ENCODE measurements at places on chromosomes 3 and 15.

DNA sequence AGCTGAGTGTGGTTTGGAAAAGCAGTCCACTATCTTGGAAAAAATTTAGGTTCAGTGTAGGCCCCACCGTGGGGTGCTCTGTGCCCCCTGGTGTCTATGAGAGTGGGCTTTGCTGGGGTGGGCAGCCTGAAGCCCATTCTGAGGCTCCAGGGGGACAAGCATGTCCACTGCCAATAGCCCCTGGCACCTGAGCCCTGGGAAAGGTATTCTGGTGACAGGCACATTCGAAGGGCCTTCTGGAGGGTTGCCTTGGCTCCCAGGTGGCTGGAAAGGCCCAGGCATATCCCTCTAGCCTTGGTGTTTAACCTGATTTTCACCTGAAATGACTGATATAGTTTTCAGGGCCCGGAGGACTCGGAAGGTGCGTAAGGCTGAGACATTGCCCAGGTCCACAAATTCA is 36.1 kb downstream of the SCN5A start:
- no peak for DNase-seq

DNA sequence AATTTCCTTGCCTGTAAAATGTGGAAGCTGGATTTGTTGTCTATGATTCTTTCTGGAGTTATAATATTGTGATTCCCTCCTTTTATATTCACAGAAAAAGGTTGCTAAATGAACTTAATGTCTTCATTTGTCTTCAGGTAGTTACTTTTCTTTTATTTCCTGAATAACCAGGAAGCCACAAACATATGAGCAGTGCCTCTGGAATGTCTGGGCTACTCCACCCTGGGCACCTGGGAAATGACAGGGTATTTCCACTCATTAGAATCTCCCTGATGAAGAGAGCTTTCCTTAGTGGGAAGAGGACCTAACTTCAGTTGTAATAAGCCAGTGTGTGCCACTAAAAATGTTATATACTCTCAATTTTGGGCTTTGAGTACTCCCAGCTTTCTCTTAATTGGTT is 3.8 kb upstream of the SLMAP start:
- DNase-seq: no peak

GRCh38 chr3:155218462-155218861 is 75.0 kb downstream of the STRIT1 start:
- no peak for DNase-seq

- no peak for DNase-seq
Measured at GRCh38 chr3:189340680-189341460, 169.1 kb downstream of the TPRG1 start.

GRCh38 chr3:33159234-33159633 is 45.4 kb downstream of the CRTAP start:
- no peak for DNase-seq

- no peak for DNase-seq
Measured at GRCh38 chr3:194386066-194386465, 13.0 kb downstream of the GP5 start.

GRCh38 chr3:120559242-120560061 is 36.7 kb upstream of the NDUFB4 start:
- peak; percentile 77 for DNase-seq

- no peak for DNase-seq
Measured at GRCh38 chr3:175932586-175932985, 1073.5 kb downstream of the NAALADL2 start.

DNA sequence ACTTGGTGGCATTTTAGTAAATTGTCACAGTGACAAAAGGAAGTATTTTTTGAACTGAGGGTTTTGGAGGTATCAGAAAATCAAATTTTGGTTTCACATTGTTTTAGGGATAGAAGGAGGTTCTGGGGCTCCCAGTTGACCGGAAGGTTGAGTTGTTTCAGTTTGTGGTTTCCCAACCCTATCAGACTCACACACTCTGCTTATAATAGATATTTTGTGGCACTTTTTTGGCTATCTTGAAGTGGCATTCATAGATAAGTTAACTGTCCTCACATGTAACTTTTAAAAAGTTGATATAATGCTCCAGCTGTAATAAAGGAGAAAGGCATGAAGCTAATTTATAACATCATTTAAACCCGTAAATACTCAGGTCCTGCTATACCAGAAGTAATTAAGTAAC is 12.8 kb downstream of the ARMC8 start:
- no peak for DNase-seq

DNA sequence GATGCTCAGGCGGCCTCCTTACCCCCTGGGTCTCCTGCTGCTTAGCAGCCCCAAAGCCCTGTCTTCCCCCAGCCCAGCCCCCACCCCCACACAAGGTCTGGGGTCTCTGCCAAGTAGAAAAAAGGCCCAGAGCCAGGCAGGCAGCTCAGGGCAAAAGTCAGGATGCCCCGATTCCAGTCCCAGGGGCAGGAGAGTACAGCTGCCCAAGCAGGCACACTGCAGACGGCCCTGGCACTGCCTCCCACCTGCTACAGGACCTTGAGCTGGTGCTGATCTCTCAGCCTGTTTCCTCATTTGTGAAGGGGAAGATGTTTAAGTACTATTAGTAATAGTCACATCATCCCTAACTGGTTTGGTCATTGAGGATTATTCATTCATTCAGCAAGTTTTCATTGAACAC is 12.6 kb downstream of the TMEM43 start:
- no peak for DNase-seq

DNA sequence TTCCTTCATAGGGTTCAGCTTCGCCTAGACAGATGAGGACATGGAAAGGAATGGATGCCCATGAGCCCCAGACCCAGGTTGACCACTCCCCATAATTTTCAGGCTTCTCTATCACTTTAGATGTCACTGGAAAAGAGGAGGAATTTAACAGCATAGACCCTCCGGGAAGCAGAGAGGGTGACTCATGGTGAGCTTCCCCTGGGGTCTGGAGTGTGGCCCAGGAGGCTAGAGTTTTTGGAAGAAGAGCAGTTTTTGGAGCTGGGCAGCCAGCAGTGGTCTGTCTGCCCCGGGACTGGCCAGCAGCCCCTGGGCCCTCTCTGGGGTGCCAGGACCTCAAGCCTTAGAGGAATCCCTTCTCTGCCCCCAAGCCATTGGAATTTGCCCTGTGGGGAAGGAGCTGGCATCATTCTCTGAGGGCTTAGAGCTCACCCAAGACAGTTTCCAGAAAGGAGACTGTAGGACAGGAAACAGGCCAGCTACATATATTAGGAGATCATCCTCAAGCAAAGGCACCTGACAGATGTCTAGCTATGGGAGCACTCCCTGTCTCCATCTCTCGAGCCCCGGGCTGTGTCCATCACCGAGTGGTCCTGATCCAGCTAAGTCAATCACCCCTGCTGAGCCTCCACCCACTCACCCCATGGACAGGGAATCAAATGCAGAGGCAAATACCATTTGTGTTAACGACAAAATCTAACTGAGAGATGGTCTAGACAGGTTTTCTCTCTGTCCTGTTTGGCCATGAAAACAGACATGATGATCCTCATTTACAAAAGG is 67.3 kb downstream of the MEGF11 start:
- no peak for DNase-seq

GRCh38 chr15:33729653-33730052 is 238.6 kb upstream of the CHRM5 start:
- DNase-seq: no peak

DNA sequence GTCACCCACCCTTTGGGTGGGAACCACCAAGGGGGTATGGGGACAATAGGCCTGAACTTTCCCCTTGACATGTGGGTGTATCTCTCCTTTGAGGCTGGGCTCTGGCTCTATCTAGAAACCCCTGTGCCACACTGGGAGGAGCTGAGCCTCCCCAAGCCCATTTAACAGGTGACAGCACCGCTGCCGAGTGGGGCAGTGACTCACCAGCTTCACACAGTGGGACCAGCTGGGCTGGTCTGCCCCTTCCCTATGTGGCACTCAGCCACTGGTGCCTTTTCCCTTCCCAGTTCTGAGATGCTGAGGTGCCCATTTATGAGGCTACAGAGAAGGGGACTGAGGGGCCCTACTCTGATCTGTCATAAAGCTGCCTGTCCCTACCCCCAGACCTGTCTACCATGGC is 5.1 kb downstream of the PSTPIP1 start:
- DNase-seq: no peak

DNA sequence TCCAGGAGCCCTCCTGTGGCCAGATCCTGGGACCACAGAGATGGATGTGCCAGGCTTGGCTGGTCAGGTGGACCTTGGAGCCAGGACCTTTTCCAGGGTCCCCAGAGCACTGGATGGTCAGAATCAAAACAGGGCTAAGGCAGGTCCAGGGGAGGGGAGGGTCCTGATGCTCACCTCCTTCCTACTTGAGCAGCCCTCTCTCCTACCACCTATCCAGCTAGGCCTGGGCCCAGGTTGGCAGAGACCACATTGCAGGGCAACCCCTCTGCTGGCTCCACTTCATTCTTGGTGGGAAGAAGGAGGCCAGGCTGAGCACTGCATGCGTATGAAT is 28.5 kb upstream of the SFMBT1 start:
- no peak for DNase-seq

DNA sequence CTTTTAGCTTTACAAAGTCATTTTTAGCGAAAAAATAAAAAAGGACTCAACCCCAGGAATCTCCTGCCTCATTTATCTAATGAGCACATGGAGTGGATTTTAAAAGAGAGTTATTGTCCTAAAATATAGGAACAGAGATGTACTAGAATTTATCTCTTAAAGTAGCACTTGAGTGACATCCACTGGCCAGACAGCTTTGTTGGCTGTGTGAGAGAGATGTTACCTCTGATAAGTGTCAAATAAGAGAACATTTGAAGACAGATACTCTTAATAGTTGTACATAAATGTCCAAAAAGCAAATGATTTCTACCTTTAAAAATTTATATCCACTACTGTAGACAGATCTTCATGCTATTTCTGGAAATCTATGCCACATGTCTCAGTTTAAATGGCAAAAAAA is 12.3 kb upstream of the MFSD1 start:
- peak; percentile 75 for DNase-seq

DNA sequence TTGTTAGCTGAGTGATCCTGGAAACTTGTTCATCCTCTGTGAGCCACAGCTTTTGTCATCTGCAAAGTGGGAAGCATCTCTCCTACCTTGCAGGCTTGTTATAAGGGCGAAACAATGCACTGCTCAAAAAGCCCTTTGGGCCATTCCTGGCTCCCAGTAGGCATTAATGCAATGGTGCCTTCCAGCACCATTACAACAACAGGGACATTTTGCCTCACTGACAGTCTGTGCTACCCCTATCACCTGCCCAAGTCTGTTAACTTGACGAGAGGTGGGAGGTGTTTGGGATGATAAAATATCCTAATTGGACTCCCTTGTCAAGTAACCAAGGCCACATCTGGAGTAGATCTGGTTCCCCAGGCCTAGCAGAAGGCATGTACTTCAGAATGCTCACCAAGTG is 44.2 kb downstream of the ZDHHC3 start:
- no peak for DNase-seq

DNA sequence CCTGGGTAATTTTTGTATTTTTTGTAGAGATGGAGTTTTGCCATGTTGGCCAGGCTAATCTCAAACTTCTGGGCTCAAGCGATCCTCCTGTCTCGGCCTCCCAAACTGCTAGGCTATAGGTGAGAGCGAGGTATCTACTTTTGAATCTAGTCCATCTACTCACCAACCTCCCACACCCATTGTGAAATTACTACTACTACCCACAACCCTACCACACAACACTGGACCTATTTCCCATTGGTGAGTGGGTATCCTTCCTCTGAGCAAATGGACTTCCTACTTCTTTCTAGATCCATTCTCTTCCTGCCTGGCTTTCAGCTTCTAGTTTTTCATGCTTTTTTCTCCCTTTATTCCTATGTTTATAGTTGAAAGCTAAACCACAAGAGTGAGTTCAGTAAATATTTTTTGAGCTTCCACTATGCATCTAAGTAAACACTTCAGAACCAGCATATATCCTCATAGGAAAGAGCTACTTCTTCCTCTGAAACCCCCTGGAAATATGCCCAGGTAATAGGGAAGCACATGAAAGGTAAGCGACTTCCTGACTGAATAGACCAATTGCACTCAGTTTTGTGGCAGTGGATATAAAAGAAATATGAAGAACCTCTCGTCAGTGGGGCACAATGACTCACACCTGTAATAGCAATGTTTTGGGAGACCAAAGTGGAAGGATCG is 39.1 kb downstream of the MYO1E start:
- no peak for DNase-seq

- peak; percentile 63 for DNase-seq
Measured at GRCh38 chr3:29759411-29760225, 478.7 kb downstream of the RBMS3 start.

- no peak for DNase-seq
Measured at GRCh38 chr15:50046159-50046558, 72.9 kb downstream of the ATP8B4 start.

GRCh38 chr3:51340013-51340829 is 44.9 kb upstream of the MANF start:
- peak; percentile 98 for DNase-seq

GRCh38 chr3:161314836-161315395 is 56.4 kb downstream of the SPTSSB start:
- DNase-seq: peak; percentile 42

- DNase-seq: peak; percentile 44
Measured at GRCh38 chr3:58874795-58875194, 175.0 kb downstream of the CFAP20DC start.

DNA sequence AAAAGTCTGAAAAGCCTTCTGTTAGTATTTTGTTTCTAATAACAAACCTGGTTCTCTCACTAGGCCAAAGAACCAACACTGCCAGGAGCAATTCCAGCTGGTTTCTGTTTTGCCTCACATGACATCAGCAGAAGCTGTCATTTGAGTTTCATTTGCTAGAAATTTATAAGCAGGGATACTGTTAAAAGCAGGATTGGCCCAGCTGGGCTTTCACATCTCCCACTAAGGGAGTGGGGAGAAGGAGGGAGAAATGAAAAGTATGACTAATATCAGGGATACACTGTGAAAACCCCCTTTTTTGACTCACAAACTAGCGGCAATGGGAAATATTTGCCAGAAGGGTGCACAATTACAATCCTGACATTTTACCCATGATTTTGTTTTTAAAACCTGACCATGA is 5.3 kb downstream of the CCDC80 start:
- DNase-seq: no peak

DNA sequence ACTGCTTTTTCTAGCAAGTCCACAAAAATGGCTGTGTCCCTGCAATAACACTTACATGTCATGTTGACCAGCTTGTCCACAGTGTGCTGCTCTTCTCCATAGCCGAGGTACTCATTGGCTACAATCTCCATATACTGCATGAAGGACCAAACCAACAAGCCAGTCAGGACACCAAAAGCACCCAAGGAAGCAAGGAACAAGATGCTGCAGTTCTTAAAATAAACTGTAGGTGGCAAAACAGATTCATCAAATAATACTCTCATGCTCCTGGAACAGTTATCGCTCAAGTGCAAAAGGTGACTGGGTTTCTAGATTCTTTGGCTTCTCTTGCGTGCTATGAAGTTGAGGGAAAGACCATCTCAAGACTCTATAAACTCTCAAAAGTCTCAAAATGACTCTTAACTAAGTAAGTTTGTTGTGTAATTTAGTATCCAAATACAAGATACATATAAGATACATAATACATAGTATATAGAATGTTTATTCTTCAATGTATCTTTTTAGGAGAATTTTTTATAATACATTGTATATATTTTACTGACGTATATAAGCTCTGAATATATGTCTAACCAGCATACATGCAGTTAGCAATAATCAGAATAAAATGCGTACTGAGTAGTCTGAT is 57.0 kb downstream of the NEK10 start:
- DNase-seq: peak; percentile 81

- DNase-seq: no peak
Measured at GRCh38 chr3:40979962-40980361, 219.3 kb upstream of the CTNNB1 start.
